Activated CD4-positive, CD25-positive, alpha-beta regulatory T cell treated with anti-CD3 and anti-CD28 coated beads, Interleukin-2, amount 50 U/mL, for 72 hours (primary cell): ENCODE measurements at places on chromosomes 2 and 18.

GRCh38 chr2:10599921-10600320 is 89.9 kb downstream of the NOL10 start:
- DNase-seq, result no peak

DNA sequence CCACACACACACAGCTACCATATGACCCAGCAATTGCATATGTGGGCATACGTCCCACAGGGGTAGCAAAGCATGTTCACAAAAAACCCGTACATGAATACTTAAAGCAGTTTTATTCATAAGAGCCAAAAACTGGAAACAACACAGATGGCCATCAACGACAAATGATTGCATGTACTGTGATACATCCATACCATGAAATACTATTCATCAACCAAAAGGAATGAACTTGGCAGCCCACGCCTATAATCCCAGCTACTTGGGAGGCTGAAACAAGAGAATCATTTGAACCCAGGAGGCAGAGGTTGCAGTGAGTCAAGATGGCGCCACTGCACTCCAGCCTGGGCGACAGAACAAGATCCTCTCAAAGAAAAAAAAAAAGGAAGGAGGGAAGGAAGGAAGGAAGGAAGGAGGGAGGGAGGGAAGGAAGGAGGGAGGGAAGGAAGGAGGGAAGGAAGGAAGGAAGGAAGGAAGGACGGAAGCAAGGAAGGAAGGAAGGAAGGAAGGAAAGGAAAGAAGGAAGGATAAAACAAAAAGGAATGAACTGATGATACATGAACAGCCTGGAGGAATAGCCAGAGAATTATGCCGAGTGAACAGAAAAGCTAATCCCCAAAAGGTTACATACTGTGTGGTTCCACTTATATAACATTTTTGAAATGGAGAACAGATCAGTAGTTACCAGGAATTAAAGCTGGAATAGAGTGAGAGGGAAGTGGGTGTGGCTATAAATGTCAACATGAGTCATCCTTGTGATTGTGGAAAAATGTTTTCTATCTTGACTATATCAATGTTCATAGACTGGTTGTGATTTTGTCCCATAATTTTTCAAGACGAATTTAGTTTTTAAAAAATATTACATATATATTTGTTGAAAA is 19.6 kb upstream of the YPEL5 start:
- no peak for DNase-seq

DNA sequence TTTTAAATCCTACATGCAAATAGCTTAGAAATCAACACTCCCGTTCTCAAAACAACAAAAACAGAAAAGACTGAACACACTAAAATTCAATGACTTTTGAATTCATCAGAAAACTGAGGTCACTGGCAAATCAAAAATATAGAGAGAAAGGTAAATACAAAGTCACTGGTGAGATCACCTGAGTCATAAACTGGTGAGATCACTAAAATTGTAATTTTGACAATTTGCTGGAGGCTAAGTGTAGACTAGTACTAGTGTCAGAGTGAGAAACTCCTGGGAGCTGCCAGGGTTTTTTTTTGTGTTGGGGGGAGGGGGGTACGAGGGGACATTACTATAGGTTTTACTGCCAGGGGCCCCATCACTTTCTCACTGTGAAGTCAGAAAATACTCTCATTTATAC is 1876.0 kb upstream of the CELF4 start:
- DNase-seq, result no peak

DNA sequence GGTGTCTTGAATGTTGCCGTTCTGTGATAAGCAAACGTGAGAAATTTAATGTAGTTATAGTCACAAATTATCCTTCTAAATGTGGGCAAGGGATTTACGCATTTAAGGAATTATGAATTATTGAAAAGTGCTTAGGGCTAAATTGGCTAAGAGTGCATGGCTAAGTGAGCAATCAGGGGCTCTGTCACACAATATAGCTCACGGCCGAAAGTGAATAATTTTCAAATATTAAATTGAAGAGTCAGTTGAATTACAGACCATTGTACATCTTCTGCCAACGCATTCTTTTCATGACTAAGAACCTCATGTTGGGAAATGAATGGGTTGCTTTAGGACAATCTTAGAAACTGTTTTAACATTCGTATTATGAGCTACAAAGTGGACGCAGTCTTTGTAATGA is 1832.9 kb upstream of the LRRTM1 start:
- no peak for DNase-seq

GRCh38 chr18:12234451-12235190 is 19.5 kb upstream of the CIDEA start:
- no peak for DNase-seq

DNA sequence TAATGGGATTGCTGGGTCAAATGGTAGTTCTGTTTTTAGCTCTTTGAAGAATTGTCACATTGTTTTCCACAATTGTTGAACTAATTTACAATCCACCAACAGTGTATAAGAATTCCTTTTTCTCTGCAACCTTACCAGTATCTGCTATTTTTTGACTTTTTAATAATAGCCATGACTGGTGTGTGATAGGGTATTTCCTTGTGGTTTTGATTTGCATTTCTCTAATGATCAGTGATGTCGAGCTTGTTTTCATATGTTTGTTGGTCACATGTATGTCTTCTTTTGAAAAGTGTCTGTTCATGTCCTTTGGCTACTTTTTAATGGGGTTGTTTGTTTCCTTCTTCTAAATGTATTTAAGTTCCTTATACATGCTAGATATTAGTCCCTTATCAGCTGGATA is 322.3 kb downstream of the CDH2 start:
- DNase-seq, result no peak

GRCh38 chr18:77057006-77057395 is 75.6 kb downstream of the MBP start:
- no peak for DNase-seq

DNA sequence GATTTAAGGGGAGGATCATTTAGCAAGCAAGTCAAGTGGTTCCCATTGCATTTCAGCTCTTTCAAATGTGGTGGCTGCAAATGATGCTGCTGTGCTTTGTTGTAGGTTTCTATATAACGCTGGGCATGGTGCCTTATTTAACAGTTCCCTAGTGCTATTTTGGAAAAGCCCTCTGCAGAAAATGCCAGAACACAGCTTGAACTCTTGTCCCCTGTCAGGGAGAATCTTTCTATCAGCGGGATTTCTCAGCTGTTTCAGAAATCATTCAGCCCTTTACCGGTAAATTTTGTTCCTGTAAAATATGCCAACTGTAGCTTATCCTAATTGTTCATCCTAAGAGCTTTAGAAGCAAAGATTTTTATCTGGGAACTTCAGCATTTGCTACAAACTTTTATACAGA is 77.8 kb upstream of the DTNA start:
- no peak for DNase-seq

DNA sequence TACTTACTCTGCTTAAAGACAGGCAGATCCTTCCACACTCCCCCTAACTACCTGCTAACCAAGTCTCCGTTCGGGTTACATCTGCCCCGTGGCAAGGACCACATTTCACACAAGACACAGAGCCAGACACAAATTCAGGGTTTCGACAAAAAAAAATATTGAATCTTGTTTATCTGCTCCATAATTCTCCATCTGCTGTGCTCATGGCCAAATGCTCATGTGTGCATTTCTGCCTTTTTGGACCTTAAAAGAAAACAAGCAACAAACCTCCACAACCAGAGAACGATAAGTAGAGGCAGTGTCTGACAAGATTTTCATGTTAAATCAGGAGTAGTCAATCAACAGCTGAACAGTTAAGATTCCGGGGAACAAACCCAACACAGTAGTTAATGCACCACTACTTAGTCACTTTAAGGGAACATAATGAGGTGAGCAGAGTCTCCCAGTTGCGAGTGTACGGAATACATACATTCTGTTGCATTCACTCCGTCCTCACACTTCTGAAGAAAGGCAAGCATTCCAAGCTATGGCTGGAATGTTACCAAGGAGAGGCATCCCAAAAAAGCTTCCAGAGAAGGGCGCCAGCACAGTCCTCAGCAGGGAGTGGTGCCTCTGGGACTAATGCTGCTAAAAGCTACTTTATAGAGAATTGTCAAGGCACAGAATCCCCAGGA is 121.0 kb downstream of the ANKRD44 start:
- no peak for DNase-seq

- DNase-seq, result no peak
These were observed 3.1 kb downstream of the CCL20 start for GRCh38 chr2:227816507-227817294.

DNA sequence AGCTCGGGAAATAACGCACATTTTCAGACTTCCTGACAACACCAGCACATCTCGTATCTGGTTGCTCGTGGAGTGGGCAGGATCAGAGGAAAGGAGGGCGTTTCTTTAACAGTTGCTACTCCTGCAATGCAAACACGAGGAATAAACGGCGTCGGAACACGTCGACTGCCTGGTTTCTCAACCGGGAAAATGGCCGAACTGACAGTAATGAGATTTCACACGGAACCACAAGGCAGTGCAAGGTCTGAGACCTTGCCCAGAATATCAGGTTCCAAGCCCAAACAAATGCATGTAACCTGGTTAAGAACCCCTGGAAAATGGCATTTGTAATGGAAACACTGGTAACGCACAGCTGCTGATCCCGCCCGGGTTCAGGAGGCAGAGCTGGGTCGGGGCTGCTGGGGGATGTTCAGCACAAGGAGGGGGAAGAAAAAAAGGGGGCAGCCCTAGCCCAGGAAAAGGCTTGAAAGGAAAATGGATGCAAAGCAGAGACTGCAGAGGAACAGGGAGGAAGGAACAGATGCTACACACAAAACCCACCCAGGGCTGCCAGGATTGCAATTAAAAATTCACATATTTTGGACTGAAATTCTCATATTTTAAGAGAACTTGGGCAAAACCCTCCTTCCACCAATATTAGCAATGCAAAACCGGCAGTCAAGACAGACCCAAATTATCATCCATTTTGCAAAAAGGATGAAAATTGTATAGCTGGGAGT is 61.6 kb upstream of the KLHL29 start:
- DNase-seq, result no peak

DNA sequence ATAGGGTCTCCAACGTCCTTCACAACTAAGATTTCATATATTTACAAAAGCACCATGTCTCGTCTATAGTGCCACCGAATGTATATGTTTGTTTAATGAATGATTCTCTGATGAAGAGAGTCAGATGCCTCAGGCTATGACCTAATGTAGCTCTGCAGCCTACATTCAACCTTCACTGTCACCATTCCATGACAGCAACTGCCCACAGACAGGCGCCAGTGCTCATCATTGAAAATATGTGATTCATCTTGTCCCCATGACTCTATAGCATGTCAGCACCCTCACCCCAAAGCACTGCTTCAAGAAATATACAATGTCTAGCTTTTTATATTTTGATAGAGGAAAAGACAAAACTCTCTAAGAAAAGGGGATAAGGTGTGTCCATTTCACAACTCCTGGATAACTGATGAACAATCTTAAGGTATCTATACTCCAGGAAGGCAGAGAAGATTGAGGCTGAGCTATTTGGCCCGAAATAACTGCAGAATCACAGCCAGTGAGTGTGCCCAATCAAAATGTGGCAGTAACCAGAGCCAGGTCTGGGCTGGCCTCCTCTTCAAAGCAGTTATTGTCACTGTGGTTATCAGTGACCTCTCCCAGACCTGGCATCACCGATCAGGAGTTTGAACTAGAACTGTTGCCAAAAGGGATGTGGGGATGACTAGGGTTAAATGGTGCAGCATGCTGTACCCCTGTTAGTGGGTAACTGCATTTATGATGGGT is 246.6 kb downstream of the SETBP1 start:
- no peak for DNase-seq

DNA sequence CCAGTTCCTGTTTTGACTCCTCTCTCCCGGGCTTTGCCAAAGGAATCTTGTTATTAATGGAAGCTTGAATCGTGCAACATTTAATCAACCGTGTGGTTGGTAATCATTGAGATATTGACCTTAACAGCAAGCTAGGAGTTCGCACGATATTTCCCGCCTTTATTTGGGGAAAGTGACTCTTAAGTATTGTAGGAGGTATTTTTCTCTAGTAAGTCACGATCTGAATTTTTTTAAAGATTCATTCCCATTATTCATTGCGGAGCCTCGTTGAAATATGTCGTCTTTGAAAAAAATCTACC is 663 bp downstream of the NUP35 start:
- no peak for DNase-seq

DNA sequence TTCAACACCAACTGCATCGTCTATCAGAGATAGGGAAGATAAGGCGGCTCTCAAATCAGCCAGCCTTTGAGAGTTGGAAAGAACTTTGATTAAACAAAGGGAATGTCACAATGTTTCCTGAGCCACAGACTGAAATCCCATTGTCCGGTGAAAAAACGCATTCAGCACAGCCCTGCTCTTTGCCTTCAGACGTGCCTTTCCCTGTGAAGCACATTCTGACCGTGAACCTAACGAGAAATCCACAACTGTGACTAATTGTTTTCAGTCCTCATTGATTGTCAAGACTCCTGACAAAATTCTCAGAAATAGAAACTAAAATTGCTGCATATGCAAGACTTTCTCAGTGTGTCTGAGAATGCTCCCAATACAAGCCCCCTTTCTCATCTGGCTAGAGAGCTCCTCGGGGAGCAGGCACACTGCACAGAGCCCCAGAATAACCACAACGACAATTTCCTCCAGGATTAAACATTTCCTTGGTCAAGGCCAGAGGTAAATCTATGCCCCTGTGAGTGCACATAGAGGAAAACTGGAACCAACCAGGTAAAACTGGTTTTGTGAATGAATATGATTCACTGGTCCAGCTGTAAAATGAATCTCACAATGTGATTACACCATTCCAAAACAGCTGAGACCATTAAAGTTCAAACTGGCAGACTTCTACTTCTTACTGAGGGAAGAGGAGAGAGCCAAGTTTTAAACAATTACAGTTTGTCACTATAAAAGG is 561.9 kb upstream of the ID2 start:
- no peak for DNase-seq

- DNase-seq, result no peak
These were observed 227.9 kb upstream of the CDH7 start for GRCh38 chr18:65522907-65523306.

DNA sequence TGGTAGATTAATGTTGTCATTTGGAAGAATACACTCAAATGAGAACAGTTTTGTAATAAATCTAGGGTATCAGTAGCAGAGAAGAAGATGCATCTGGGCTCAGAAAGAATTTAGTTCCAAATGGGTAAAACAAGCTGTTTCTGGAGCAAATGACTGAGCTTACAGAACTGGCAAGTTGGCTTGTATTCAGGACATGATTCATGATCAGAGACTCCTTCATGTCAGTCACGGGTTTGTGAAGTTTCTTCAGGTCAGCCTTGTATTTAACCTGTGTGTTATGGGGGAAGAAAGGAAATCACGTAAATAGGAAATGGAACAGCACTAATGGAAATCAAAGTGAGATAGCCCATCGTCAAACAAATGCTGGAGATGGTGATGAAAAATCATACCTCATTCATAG is 109.1 kb downstream of the RIF1 start:
- DNase-seq, result no peak

GRCh38 chr2:26978061-26978596 is 7.7 kb downstream of the MAPRE3 start:
- DNase-seq, result no peak

- no peak for DNase-seq
These were observed 154.8 kb upstream of the TFPI start for GRCh38 chr2:187709065-187709464.

DNA sequence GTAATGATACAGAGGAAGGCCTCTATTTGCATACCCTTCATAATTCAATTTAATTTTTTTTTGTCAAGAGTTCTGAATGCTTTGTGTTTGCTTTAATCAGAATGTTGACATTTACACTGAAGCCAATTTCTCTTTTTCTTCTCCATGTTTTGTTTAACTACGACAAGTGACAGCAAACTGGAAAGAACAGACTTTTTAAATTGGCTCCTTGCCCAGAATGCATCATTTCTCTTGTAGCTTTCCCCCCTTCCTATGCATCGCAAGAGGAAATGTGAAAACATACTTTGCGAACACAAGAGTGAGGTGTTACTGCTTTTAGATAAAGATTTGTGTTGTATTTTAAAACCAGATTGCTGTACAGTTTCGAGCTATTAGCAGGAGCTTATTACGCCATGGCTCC is 955.2 kb upstream of the CELF4 start:
- no peak for DNase-seq
